ENCODE measurements at places on chromosomes 6 and 20.

DNA sequence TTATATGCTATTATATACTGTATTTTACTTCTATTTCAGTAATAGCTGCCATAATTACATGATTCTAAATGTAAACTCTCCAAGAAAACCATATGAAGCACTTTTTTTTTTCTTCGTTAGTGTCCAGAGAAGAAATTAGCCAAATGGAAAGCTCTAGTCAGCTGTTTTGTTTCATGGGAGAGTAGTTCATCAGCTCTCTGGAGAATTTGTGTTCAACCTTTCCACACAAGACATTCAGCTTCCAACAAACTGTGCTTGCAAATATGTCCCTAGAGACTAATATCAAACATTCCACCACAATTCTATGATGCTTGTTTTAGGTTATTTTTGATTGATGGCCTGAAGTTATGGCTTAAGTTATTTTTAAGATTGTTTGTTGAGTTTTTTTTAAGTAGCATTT, 19.5 kb downstream of the FHL5 start:
- no peak for DNase-seq

- no peak for DNase-seq
Measured at GRCh38 chr6:95923518-95923917, 92.3 kb upstream of the FUT9 start.

DNA sequence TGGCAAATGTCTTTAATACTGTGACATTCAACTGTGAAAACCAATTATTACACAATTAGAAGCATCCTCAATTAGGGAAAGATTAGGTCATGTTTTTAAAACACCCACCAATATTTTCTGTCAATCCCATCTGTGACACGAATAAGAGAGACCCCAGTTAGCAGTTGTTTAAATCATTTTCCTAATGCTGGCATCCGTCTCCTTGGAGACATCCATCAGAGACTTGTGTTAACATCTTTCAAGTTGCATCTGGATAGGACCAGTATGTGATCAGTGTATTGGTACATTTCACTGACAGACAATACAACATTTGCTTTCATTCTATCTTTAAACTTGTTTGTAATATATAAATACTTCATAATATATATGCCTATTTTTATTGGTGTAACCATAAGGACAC, 420.7 kb upstream of the RNF217 start:
- DNase-seq: no peak

GRCh38 chr6:54107470-54108090, 3.7 kb upstream of the MLIP start:
- DNase-seq: no peak

GRCh38 chr6:30062471-30063178, 1.6 kb downstream of the POLR1H start:
- DNase-seq: no peak

- no peak for DNase-seq
Measured at GRCh38 chr6:110524305-110524704, 47.9 kb upstream of the SLC22A16 start.

- DNase-seq: no peak
Measured at GRCh38 chr20:10984294-10984693, 310.5 kb upstream of the JAG1 start.

- no peak for DNase-seq
Measured at GRCh38 chr20:18712131-18712530, 101.5 kb upstream of the SCP2D1 start.

DNA sequence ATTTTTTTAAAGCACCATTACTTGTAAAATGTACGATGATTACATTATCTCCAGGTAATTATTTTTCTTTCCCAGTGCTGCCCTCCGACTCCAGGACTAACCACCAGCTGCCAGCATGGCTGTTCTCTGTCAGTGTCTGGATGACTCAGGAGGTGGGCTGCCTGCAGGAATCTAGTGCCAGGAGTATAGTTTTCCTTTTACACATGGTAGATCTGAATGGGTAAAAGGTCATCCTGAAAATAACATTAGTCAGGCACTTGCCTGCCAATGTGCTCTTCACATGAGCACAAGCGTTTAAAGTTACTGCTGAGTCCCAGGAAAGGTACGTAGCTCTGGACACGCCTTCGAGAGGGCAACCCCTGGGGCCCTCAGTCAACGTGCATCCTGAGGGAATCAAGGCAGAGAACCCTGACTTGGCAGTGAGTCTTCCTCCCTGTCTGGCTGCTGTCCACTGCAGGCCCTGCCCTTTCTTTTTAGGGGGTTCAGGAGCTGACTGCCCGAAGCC, 2.4 kb downstream of the DYNLT1 start:
- DNase-seq: peak; percentile 43

DNA sequence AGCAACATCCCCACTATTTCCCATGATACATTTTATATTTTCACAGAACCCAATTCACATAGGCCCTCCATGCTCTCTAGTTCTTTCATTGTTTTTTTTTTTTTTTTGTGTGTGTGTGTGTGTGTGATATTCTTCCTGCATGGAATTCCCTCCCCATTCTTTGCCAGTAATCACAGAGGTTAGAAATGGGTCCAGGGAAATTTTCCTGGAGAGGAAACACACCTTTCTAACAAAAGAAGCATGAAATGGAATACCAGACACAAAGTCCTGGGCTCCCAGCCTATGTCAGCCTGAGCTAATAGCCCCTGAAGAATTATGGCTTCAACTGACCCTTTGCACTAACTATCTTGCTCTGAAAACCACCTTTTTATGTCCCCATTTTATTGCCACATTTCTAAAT, 194.2 kb upstream of the NT5E start:
- no peak for DNase-seq

DNA sequence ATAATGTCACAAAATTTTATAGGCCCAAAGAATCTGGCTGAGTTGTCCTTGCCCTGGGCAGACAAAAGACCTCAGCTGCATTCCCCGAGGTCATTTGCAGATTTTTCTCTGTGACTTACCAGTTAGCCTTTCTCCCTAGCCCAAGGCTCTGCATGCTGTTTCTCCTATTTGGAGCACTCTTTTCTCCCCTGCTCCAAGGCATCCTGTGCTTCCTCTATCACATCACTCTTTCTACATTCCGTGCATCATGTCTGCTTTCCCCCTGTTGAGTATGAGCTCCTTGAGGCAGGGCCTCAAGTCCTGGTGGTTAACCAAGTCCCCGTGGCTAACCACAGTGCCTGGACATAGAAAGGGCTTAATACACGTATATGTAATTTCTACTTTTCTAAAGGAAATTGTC, 593 bp upstream of the GSTA3 start:
- no peak for DNase-seq

DNA sequence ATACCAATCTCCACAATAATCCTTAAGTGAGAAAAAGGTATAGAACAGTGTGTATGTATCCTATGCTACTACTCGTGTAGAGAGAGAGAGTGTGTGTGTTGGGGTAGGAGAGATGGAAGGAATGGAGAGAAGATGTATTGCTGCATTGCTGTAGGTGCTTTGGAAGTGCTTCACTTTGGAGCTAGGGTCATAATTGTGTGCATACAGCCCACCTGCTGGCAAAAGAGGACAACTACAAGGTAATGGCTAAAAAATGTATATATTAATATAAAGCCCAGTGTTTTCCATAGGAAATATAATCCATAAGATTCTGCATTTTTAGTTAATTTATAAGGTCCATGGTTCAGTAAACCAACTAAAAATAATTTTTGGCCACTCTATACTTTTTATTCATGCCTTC, 36.1 kb downstream of the SERAC1 start:
- DNase-seq: peak; percentile 37

- DNase-seq: no peak
Measured at GRCh38 chr6:170062915-170063241, 228.0 kb downstream of the DLL1 start.

- no peak for DNase-seq
Measured at GRCh38 chr20:12659942-12660341, 348.8 kb upstream of the SPTLC3 start.

DNA sequence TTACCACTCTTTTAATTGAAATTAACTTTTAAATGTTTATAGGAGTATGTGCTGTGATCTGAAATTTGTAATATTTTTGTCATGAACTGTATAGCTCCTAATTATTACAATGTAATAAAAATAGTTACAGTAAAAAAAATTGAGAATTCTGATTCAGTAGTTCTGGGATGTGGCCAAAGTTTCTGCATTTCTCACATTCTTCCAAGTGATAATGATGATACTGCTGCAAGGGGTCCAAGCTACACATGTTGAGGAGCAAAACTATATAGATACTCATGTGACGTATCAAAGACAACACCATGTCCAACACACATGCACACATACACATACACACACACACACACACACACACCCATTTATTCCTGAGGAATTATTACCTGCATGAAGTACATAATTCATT, 71.0 kb upstream of the FAM83B start:
- no peak for DNase-seq

- no peak for DNase-seq
Measured at GRCh38 chr6:116003668-116004067, 57.0 kb downstream of the FRK start.

Data from LoVo (cell line).